Mesangial cell (primary cell): ENCODE measurements at places on chromosomes 12 and 14. TPM values are rescaled to one million over a fixed set of nuclear protein-coding genes. Genes with fewer than 3 reads are reported as not detected.

Gene BEGAIN
- 0.51 and 1.8 TPM in 2 replicates for total RNA-seq

Gene GOLT1B
- total RNA-seq = 16.4 and 21.3 TPM in 2 replicates

Gene GPR84
- not detected in 2 replicates for total RNA-seq

Gene LRRC10
- not detected in 2 replicates for total RNA-seq

Gene DTX1
- total RNA-seq = 0.16 TPM in 1 of 2 replicates, not detected in the other

Gene KRT74
- total RNA-seq = not detected in 2 replicates

Gene CISTR
- total RNA-seq = not detected in 2 replicates

Gene ACOT6
- total RNA-seq = not detected in 2 replicates
